ENCODE measurements at places on chromosomes 6 and 20.

- DNase-seq: peak; percentile 63
These were observed 175.6 kb upstream of the PDE7B start for GRCh38 chr6:135675862-135676261.

DNA sequence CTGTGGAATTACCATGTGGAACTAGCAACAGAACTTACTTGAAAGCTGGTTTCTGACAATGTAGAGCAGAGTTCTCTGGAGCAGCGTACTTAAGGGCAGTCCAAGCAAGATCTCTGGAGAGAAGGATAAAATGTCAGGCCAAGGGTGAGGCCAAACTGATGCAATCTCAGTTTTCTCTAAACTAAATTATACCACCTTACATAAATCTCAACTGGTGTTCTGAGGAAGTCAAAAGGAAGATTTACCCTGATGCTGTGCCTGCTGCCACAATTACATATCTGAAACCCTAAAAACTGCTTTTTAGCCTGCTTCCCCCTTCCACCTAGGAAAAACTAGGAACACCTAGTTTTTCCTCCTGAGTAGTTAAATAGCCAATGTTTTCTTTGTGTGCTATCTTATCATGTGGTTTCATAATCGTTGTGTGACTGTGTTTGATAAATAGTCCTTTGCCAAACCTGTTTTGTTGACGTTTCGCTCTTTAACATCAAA is 28.1 kb downstream of the NCOA7 start:
- no peak for DNase-seq

DNA sequence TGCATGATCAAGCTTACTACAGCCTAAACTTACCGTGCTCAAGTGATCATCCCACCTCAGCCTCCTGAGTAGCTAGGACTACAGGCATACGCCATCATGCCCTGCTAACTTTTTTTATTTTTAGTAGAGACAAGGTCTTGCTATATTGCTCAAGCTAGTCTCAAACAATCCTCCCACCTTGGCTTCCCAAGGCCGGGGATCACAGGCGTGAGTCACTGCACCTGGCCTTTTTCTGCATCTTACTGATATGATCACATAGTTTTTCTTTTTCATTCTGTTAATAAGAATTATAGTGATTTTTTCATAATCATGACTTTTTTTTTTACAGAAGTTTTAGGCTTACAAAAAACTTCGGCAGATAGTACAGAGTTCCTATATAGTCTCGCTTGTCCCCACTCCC is 93.2 kb downstream of the KIF13A start:
- DNase-seq: no peak

DNA sequence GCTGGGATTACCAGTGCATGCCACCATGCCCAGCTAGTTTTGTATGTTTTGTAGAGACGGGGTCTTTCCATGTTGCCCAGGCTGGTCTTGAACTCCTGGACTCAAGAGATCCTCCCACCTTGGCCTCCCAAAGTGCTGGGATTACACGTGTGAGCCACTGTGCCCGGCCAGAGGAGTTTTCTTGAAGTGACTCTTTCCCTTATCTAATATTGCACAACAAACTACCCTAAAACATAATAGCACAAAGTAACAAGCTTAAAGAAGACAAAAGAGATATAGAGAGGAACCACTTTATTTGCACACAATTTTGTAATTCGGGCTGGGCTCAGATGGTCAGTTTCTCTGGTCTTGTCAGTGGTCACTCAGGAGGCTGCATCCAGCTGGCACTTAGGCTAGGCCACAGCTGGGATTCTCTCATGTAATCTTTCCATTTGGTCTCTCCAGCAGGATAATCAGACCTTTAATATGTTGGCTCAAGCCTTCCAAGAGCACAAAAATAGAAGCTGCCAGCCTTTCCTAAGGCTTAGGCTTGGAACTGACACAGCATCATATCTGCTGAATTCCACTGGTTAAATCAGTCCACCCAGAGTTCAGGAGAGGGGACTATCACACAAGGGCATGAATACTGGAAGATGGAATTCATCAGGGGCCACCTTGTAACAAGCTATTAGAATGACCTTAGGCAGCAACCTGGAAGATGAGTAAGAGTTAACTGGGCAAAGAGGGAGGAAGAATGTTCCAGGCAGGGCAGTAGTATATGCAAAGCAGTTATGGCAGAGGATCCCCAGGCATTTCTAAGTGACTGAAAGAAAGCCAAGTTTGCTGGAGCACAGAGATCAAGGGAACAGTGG is 56.7 kb upstream of the PNRC1 start:
- DNase-seq: no peak

Measured in activated CD4-positive, alpha-beta T cell treated with anti-CD3 and anti-CD28 coated beads, Interleukin-2, Interleukin-6, amounts not matched to agents 100 ng/mL and 50 ng/mL, durations not matched to agents 16 hours and 8 hours (primary cell).